Stimulated activated CD4-positive, alpha-beta T cell treated with anti-CD3 and anti-CD28 coated beads, Interleukin-1b, Interleukin-23, amount 100 ng/mL, for 4 hours (primary cell): ENCODE measurements at places on chromosomes 1 and 21.

DNA sequence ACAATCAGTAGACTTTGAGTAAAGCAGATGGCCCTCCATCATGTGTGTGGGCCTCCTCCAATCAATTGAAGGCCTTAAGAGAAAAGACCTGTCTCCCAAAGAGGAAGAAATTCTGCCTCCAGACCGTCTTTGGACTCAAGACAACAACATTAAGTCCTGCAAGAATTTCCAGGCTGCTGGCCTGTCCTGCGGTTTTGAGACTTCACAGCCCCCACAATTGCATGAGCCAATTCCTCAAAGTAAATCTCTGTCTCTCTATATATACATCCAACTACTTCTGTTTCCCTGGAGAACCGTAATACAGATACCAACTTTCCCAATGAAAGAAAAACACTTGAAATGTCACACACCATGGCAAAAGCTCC lies 16.4 kb downstream of the REG4 start:
- DNase-seq: no peak

GRCh38 chr1:62676611-62677356 lies 11.4 kb downstream of the DOCK7 start:
- DNase-seq: no peak

- DNase-seq: no peak
Observed at GRCh38 chr1:96465441-96465840, 256.1 kb upstream of the PTBP2 start.

GRCh38 chr1:94025383-94026340 lies 95.3 kb downstream of the ABCA4 start:
- no peak for DNase-seq

- no peak for DNase-seq
Observed at GRCh38 chr1:172628401-172628800, 30.5 kb upstream of the FASLG start.

GRCh38 chr21:42010507-42011495 lies 641 bp upstream of the ZBTB21 start:
- peak; percentile 10 for DNase-seq

GRCh38 chr1:62903522-62903921 lies 119.6 kb downstream of the ATG4C start:
- DNase-seq: no peak

- DNase-seq: no peak
Observed at GRCh38 chr1:107964336-107965109, 457 bp downstream of the VAV3 start.

DNA sequence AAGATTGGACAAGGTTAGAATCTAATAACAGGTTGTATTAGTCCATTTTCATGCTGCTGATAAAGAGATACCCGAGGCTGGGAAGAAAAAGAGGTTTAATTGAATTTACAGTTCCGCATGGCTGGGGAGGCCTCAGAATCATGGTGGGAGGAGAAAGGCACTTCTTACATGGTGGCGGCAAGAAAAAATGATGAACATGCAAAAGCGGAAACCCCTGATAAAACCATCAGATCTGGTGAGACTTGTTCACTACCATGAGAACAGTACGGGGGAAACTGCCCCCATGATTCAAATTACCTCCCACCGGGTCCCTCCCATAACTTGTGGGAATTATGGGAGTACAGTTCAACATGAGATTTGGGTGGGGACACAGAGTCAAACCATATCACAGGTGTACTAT lies 22.9 kb upstream of the TTLL7 start:
- DNase-seq: no peak

DNA sequence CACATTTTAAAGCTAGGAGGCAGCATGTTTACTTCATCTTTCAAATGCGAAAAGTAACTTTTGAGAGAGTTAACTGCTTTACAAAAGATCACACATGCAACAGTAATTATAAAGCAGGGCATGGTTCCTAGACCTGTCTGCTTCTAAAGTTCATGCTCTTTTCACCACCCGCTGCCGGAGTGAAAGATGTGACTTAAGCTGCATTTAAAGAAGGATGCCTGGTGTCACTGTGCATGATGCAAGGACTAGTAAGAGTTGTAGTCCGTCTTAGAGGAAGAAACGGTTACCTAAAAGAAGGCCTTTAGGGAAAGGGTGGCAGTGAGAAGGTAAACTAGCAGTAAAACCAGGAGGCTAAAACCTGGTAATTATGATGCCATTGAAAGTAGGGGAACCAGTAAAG lies 1689.1 kb downstream of the KCNT2 start:
- no peak for DNase-seq

DNA sequence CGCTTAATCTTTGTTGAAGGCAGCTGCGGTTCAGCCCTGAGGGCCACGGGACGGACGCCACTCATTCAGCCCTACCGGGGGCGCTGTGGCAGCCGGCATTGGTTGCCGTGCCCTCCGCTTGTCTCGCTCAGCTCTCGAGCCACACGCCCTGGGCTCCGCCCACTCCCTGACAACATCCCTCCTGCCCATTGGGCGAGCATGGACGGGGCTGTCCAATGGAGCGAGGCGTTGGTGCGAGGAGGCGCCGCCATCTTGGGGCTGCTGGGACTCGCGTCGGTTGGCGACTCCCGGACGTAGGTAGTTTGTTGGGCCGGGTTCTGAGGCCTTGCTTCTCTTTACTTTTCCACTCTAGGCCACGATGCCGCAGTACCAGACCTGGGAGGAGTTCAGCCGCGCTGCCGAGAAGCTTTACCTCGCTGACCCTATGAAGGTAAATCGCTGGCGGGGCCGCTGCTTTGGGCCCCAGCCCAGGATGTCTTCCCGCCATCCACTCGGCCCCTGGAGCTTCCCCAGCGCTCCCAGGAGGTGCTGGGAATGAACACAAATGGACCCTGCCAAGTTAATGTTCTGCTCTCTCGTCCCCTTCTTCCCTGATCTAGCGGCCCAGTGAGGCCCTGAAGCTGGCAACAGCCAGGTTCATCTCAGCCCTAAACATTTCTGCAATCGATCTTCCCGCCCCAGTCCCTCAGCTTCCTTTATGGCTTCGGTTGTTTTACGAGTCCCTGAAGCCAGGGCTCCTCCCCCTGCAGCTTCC lies at the start of gene SRP9:
Gene SRP9, plus strand, starts transcription at position 244 of the 754 bp plus-strand sequence. Its CDS starts 115 bp downstream, at position 359.
- peak; percentile 95 for DNase-seq

GRCh38 chr1:169052727-169053126 lies 53.8 kb upstream of the ATP1B1 start:
- no peak for DNase-seq

- DNase-seq: no peak
Observed at GRCh38 chr1:36905941-36906340, 128.4 kb downstream of the GRIK3 start.

- no peak for DNase-seq
Observed at GRCh38 chr1:100613817-100614559, 76.0 kb downstream of the GPR88 start.

DNA sequence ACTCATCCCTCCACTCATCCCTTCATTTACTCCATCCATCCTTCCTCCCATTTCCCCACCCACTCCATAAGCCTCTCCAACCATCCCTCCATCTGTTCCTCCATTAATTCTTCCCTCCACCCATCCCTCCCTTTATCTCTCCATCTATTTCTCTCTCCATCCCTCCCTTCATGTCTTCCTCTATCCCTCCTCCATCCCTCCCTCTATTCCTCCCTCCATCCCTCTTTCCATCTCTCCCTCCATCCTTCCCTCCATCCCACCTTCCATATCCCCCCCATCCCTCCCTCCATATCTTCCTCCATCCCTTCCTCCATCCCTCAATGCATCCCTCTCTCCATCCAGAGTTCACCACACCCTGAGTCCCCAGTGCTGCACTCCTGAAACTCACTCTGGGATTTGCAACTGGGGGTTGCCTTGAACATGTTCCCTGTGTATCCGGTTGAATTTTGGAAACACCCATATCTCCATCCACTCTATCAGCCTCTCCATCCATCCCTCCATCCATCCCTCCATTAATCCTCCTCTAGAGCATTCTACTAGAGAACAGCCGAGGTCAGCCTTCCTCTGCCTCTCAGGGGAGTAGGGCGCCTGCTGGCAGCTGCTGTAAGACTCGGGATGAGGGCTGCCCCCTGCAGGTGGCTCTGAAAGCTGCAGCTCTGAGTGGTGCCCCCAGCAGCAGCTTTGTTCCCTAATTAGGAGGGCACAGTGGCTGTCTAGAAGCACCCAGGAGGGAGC lies 39.4 kb downstream of the ABCG1 start:
- DNase-seq: peak; percentile 80

- DNase-seq: no peak
Observed at GRCh38 chr1:18752409-18752808, 107.1 kb downstream of the TAS1R2 start.

GRCh38 chr1:183989078-183989577 lies 48.4 kb downstream of the COLGALT2 start:
- no peak for DNase-seq

DNA sequence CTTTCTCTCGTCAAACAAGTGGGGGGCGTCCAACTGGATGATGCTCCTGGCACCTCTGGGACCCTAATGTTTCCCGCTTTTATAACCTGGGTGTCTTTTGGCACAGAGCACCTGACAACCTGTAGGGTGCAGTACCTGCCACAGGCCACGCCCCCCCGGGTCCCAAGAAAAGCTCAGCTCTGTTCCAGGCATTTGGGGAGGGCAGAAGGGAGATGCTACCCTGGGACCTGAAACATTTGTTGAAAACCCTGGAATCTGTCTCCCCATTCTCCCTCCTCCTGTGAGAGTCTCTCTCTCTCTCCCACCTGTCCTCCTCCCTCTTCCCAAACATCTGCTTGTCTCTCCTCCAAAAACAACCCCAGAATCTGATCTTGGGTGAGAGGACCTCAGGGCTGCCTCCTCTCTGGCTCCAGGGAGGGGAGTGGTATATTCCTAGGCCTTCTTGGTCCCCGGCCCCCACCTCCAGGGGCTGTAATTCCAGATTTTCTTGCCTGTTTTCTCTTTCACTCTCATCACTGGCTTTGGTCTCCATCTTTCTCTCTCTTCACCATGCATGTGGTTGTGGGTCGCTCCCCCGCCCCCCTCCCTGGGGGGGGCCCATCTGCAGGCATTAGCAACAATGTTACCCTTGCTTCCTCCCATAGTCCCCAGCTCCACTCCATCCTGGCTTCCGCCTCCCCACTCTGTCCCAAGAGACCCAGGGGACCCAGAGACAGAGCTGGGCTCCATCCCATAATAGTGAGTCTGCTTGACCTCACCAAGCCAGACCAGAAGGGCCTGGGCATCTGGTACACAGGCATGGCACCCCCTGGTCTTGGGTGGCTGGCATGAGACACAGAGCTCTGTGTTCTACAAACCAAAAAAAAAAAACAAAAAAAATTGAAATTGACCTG lies 4.1 kb downstream of the AHDC1 start:
- no peak for DNase-seq

- DNase-seq: peak; percentile 58
Observed at GRCh38 chr1:24955161-24955560, 25.1 kb upstream of the RUNX3 start.

GRCh38 chr1:64315402-64315801 lies 112.0 kb downstream of the UBE2U start:
- no peak for DNase-seq

DNA sequence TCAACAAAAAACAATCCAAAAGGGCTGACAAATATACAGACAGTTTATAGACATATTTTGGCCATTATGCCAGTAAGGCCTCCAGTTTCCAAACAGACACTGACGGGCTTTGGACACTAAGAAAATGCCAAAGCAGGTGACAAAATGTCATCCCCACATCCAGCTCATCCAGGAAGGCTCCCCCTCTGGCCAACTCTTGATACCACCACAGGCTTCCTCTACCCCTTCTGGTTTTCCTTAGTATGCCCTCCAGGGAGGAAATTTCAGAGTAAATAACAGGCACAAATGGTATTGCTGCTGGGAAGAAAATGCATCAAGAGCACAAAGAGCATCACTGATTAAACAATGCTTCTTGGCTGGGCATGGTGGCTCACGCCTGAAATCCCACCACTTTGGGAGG lies 225.3 kb downstream of the VAV3 start:
- no peak for DNase-seq

- DNase-seq: no peak
Observed at GRCh38 chr1:187762118-187762517, 933.4 kb downstream of the PLA2G4A start.

DNA sequence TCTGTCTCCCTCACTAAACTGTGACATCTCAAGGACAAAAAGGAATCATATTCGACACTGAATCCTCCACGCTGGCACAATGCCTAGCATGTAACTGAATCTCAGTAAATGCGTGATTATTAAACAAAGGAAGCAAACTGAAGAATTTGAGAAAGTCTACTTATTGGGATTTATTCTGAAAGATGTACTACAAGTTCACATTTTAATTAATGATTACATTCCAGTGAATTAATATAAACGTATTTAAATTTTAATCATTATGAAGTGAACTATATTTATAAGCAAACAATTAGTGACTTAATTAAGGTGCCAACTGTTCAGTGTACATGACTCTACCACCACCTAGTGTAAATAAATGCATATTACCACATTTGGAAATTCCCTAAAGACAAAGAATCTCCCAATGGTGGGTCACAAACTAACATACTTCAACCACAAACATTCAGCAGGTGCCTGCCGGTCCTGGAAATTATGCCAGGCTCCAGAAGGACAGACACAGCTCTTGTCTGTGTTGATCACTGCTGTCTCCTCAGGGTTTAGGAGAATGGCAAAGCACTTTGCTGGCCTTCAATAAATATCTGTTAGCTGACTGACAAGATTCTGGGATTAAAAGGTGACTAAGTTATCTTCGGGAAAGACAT lies 56.3 kb downstream of the SMYD3 start:
- DNase-seq: no peak

- DNase-seq: peak; percentile 82
Observed at GRCh38 chr1:155167166-155168104, 5.7 kb downstream of the KRTCAP2 start.

DNA sequence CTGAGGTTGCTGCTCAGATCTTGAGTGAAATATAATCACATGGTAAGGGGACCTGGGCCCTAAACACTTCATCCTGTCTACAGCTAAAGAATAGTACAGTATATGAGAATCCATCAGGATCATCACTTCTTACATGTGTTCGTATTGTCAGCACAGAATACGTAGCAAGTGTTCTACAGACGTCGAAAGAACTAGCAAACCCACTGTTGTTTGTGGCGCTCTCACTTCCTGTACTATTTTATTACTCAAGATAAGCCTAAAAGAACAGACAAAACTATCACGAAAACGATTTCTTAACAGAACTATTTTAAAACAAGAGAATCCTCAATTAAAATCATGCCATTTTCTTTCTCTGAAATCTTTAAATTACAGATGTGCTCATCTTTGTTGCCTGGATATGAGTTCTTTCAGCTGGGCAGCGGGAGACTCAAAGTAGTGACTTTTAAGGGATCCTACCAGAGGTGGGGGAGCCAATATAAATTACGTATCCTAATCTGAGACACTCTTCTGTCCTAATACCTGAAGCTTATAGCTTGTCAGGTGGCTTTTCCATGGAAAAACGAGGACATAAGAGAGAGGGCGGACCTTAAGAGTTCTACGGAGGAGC lies 724 bp downstream of the ST7L start:
- no peak for DNase-seq

- no peak for DNase-seq
Observed at GRCh38 chr1:21924503-21925005, 12.6 kb downstream of the HSPG2 start.
